ENCODE measurements at places on chromosomes 1 and 21.

GRCh38 chr1:156279837-156280236, 2.8 kb downstream of the SMG5 start:
- H3K4me3 ChIP-seq: no peak overlapping the region
- peaks cover 21% of the 10 kb centered on the region for H3K4me1 ChIP-seq

DNA sequence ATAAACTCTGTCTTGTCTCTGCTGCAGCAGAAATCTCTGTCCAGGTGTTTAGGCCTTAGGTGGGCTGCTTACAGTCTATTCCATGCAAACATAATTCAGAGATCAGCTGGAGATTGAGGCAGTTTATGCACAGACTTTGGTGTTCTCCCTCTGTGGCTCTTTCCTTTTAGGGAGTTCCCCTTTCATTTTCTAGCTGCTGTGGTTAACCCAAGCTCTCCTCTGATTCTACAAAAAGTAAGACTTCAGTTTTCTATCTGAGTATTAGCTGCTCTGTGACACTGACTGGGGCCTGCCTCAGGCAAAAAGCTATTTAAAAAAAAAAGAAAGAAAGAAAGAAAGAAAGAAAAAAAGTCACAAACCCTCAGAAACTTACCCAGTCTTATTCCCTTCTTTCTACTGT, 211.1 kb downstream of the CAMTA1 start:
- no peak for DNase-seq
- no peak overlapping the region for H3K27ac ChIP-seq
- peaks cover 3% of the 10 kb centered on the region for H3K27me3 ChIP-seq
- no peaks in the 10 kb centered on the region for H3K36me3 ChIP-seq
- H3K4me1 ChIP-seq: no peaks in the 10 kb centered on the region

DNA sequence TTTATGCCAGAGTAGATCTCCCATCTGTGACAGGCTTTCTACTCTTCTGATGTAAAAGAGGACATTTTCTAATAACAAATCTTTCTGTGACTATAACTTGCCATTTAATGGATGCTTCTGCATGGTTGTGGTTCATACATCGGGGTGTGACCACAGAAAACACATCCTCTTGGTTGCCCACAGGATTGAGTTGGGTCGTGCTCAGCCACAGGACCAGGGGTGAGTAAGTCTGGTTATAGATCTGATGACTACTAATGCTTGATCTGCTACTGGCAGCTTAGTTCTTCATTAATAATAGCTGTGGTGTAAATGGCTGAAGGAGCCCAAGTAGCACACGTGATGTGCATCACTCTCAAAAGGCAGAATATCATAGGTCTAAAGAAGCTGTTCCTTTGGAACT, 328.2 kb downstream of the RWDD3 start:
- peaks cover 4% of the 10 kb centered on the region for H3K36me3 ChIP-seq
- no peaks in the 10 kb centered on the region for H3K27me3 ChIP-seq
- H3K4me3 ChIP-seq: no peak overlapping the region
- no peak overlapping the region for H3K27ac ChIP-seq
- no peaks in the 10 kb centered on the region for H3K4me1 ChIP-seq
- no peak for DNase-seq

GRCh38 chr1:30375156-30375555, 348.2 kb downstream of the MATN1 start:
- H3K27ac ChIP-seq: no peak overlapping the region
- no peak overlapping the region for H3K4me3 ChIP-seq
- no peak for DNase-seq

DNA sequence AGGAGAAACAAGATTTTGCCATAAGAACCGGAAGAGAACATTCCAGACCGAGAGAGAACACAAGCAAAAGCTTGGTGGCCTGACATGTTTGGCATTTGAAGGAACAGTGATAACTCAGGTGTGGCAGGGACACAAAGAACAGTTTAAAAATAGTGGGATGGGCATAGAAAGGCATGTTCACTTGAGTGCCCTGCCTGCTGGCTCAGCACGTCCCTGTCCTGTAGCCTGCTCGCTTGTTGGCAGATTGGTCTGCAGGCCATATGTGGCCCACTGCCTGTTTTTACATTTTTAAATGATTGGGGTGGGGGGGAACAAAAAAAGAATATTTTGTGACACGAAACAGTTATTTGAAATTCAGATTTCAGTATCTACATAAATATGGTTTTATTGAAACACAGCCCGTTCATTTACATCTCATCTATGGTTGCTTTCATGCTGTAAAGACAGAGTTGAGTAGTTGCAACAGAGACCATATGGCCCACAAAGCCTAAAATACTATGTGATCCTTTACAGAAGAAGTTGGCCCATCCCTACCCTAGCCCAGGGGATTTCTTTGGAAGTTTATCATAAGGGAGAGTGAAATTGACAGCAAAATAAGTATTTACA, 100.7 kb downstream of the RGL1 start:
- H3K36me3 ChIP-seq: peaks cover 55% of the 10 kb centered on the region
- H3K27me3 ChIP-seq: no peaks in the 10 kb centered on the region
- no peak overlapping the region for H3K27ac ChIP-seq
- H3K4me3 ChIP-seq: peak overlapping the region; percentile 52
- H3K4me1 ChIP-seq: peaks cover 21% of the 10 kb centered on the region

- H3K27ac ChIP-seq: no peak overlapping the region
- DNase-seq: no peak
- H3K27me3 ChIP-seq: no peaks in the 10 kb centered on the region
- no peaks in the 10 kb centered on the region for H3K4me1 ChIP-seq
Measured at GRCh38 chr1:234200566-234200965, 172.7 kb upstream of the COA6 start.

Measured in endothelial cell (in vitro differentiated cells).